ENCODE measurements at places on chromosomes 2 and 18. TPM values are rescaled to one million over a fixed set of nuclear protein-coding genes. Genes with fewer than 3 reads are reported as not detected.

ALK gene
- 4.6 TPM for total RNA-seq

OSR1 gene
- total RNA-seq: 0.27 TPM

ACVR1C gene
- total RNA-seq: 0.08 TPM

ITGAV gene
- total RNA-seq: 13.6 TPM

FAM168B gene
- 110 TPM for total RNA-seq

PXDN gene
- total RNA-seq: 61.8 TPM

DNA sequence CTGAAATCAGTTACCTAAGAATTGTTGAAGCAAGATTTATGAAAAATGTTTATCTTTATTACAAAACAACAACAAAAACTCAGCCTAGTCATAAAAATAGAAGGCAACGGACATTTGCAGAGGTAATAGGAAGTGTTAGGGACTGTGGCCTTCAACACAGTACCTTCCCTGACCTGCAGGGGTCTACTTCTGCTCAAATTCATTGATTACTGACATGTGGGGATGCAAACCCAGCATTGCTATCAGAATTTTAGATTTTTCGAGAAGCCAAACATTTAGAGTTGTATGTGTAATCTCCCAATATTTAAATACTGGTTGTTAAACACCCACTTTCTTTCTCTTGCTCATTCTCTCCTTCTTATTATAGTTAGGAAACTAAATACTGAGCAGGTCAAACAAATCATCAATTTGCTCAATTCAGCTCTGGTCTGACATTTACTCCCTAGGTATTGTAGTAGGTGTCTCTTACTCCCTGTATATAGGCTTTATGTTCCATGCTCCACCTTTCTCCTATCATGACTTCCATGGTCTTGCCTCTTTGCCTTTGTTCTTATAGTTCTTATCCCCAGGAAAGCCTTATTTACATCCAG, 198.5 kb downstream of the UBE2E3 start:
- ATAC-seq: no peak

GRCh38 chr2:231565887-231566594, 26.6 kb upstream of the TEX44 start:
- ATAC-seq: no peak

GRCh38 chr18:70188113-70188512, 17.4 kb downstream of the RTTN start:
- ATAC-seq: no peak

DNA sequence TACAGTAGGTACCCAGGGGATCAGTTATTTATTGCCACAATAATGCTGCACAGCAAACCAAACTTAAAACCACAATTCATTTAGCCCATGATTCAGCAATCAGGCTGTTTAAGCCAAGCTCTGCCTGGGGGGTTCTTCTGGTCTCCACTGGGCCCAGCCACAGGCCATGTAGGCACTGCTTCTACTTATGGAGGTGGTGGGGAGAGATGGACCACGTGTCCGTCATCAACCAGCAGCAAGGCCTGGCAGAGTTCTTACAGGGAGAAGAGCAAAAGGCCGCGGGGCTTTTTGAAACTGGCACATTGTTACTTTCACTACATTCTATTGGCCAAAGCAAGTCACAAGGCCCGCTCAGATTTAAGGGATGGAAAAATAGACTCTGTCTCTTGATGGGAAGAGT, 76.3 kb upstream of the DAPL1 start:
- no peak for ATAC-seq

DNA sequence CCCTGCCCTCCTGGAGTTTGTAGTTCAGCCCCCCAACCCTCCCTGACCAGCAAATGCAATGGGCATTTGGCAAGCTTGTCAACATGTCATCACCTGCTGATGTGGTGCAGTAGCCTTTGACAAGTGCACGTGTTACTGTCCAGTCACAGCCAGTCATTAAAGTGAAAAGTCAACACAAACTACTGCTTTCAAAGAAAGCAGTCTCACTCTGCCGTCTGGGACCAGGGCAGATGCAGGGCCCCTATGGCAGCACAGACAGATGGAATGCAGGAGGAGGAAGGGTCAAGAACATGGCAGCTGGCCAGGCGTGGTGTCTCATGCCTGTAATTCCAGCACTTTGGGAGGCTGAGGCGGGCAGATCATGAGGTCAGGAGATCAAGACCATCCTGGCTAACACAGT, 222.4 kb upstream of the OSR1 start:
- no peak for ATAC-seq

DNA sequence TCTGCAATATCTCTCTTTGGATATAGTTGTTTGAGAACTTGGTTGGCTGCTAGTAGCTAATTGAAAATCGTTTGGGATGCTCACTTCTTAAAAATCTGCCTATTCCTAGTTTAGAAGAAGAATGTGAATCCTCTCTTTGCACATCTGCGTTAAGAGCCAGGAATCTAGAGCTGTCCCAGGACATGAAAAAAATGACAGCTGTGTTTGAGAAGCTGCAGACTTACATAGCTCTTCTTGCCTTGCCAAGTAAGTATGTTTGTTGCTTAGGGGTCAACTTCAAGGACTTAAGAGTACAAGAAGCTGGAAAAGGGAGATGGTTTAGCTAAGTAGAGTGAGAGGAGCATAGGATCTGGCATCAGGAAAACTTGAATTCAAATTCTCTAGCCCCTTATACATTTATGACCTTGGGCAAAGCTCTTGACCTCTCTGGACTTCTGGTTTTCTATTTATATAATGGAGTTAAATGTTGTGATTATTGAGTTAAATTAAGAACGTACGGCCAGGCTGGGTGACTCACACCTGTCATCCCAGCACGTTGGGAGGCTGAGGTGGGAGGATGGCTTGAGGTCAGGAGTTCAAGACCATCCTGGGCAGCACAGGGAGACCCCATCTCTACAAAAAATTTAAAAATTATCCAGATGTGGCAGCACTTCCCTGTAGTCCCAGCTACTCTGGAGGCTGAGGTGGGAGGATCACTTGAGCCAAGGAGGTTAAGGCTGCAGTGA, 55.2 kb upstream of the STON1 start:
- no peak for ATAC-seq

DNA sequence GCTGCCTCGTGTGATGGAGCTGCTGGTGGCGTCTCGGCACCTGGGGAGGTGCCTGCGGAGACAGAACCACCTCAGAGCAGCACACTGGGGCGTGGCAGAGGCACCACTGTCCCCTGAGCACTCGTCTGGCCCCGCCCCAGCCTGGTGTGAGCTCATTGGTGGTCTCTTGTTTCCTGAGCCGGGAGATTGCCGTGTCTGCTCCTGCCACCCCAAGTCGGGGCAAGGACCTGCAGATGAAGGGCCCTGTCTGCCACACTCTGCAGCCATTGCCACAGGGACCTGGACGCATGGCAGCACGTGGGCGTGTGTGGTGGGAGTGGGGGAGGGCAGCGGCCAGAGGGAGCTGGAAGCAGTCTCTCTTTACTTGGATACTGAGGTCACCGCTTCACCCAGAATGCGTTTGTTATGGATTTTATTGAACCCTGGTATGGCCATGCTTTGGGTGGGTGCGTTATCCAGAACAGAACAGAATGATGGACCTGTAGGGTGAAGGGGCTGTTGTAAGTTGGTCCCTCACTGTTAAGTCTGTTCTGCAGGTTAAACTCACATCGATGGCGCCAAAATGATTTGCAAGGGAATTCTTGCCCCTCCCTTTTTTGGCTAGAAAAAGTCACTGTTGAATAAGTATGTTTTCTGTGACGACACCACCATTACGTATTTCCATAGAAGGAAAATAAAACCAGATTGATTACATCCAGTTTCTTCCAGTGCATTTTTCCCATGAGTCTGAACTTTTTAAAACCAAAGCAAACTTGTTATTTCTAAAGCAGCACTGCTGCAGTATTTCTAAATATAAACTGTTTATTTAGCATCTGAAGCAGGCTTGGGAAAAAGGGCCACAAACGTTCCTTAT, 92.0 kb downstream of the USP40 start:
- ATAC-seq: no peak

DNA sequence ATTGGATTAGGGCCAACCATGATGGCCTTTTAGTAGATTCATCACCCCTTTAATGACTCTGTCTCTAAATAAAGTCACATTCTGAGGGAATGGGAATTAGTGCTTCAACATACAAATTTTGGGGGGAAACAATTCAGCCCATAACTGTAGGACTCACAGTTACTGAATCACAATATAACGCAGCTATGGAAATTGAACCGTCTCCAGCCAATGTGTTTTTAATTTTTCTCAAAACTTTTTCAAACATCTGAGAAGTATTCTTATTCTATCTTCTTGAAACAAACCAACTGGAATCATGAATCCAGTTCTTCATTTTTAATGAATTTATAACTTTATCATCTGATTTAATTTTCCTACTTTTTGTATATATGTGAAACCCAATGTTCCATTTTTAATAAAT, 373.1 kb upstream of the SYT4 start:
- no peak for ATAC-seq

DNA sequence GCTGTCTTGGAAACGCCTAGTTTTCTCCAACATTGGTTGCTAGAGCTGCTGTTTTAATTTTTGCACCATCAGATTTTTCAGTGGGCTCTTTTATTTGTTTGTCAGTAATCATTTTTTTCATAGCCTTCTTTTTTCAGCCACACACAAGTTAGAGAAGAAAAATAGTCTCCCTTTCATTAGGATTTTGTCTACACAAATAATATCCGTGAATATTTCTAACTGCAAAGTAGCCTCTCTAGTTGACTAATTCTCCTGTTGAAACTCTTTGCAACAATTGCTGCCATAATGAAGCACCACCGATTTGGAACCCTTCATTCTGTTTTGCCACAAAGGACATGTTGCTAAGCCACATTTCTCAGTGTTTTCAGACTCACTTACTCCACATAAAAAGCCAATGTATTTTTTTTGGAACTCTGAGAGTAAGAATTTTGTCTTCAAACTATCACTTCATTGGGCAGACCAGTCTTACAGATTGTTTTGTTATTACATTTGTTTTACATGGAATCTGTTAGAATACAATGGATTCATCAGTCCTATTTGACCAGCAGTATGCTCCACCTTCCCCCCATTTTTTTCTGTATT, 9.6 kb downstream of the KCNJ3 start:
- ATAC-seq: no peak

DNA sequence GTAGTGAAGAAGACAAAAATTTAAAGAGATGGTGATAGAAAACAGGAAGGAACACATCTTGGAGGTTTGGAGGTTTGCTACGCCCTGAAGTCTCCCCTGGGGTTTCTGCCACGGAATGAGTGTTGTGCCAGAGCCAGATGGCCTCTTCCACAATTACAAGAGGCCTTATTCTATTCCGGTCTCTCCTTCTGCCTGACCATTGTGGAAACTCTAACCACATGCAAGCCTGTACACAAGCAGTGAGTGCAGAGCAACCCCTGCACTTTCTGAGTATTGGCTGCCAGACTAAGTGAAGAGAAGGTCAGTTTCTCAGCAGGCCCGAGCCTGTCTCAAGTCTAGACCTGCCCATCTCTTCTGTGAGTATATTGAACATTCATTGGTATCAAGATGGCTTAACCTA, 22.7 kb upstream of the MYO1B start:
- ATAC-seq: peak; percentile 42
